Activated naive CD8-positive, alpha-beta T cell treated with anti-CD3 and anti-CD28 coated beads, Interleukin-2, amount 10 ng/mL, durations not matched to agents 7 days and 5 days (primary cell): ENCODE measurements at places on chromosomes 13 and 19. TPM values are rescaled to one million over a fixed set of nuclear protein-coding genes. Genes with fewer than 3 reads are reported as not detected.

Gene SLC1A5
- 121 TPM for total RNA-seq

DNA sequence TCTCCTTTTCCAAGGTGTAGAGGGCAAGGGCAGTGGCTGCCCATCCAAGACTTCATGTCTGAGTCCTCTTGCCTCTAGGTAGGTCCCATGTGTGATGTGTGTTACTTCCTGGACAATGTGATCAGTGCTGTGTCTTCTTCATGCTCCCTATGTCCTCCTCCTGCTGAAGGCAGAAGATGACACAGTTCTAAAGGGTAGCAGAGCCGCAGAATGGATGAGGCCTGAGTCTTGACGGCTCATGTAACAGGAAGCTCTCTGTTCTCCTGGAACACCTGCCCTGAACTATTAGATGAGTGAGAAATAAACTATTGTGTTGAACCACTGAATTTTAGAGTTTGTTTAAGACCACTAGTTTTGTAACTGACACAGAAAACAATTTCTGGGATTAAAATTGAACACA lies 165.9 kb downstream of the NDFIP2 start:
- DNase-seq, result no peak

Gene KLK15
- not detected for total RNA-seq

Gene MBD3L3
- not detected for total RNA-seq

Gene LRRC25
- total RNA-seq, result 1.2 TPM

DNA sequence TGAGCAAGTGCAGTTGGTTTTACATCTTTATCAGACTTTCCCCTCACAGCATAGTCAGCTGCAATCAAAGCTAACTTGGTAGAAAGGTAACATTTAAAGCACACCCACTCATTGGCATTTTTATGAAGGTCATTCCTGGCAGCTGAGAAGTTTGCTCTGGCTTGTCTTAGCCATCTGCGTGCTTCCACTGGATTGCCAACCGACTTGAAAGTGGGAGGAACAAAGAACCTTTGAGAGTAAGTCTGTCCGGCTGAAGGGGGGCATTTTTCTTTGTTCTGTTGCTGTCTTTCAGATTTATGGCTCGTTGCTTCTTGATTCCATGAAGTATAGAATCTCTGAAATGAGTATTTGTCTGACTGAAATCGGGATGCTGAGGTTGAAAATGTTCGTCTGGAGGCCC lies 103.1 kb downstream of the SACS start:
- DNase-seq, result no peak

DNA sequence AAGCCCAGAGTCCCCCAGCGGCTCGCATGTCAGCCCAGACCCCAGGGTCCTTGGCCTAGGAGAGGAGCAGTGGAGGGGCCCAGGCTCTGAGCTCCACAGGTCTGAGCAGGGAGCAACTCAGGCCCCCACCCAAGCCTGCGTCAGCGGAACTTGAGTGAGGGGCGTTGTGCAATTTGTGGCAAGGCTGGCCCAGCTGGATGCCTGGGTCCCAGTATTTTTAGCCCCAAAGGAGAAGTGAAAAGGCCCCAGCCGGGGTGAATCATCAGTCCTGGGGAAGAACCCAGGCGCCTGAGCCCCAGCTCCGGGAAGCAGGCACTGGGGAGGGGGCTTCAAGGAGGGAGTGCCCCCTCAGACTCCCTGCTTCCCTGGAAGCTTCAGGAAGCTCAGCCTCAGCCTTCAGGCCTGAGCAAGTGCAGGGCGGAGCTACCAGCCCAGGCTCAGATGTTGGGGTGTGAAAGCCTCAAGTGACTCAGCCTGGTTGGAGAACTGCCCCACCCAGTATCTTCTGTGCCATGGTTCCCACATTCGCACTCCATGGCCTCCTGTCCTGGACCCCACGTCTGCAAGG lies 7.2 kb downstream of the MED29 start:
- no peak for DNase-seq
